Progenitor cell of endocrine pancreas (in vitro differentiated cells): ENCODE measurements at places on chromosomes 7 and 10.

DNA sequence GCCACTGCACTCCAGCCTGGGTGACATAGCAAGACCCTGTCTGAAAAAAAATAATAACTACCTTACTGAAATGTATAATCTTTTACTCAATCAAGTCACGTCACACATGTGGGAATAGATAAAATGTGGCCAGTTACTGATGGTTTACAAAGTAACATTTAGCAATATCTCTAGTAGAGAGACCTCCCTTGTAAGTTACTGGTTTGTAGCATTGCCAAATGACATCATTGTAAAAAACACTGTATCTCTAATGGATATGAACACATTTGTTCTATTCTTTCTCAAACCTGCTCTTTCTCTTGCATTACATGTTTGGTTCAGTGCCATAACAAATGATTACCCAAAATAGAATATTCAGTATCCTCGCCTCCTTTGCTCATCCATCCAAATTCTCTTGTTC, 18.8 kb downstream of the TET1 start:
- no peak for DNase-seq

DNA sequence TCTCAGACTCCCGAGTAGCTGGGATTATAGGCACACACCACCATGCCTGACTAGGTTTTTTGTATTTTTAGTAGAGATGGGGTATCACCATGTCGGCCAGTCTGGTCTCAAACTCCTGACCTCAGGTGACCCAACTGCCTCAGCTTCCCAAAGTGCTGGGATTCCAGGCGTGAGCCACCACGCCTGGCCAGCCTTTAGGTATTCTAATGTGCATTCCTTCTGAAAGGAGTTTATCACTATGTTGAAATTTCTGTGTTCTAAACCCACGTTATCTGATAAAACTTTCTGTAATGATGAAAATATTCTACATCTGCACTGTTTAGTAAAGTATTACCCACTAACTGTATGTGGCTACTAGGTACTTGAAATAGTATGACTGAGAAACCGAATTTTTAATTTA, 110.6 kb upstream of the IMMP2L start:
- no peak for DNase-seq

- DNase-seq = no peak
These were observed 3.5 kb downstream of the DMTF1 start for GRCh38 chr7:87155788-87156187.

DNA sequence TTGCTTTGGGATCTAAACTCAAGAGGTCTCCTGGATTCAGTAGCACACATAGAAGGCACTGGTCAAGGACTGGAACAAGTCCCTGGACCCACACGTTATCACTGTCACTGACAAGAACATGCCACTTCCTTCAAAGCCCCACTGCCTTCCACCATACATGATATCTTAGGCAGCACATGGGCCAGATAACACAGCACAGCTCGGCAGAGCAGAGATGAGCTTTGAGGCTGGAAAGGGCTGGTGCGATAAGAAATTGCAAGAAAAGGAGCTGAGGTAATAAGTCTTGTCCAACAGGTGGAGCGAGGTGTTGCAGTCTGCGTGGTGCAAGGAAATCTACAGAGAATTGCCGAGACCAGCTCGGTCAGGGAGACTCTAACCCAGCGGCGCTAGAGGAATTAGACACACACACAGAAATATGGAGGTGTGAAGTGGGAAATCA, 139.8 kb upstream of the CDK13 start:
- no peak for DNase-seq

DNA sequence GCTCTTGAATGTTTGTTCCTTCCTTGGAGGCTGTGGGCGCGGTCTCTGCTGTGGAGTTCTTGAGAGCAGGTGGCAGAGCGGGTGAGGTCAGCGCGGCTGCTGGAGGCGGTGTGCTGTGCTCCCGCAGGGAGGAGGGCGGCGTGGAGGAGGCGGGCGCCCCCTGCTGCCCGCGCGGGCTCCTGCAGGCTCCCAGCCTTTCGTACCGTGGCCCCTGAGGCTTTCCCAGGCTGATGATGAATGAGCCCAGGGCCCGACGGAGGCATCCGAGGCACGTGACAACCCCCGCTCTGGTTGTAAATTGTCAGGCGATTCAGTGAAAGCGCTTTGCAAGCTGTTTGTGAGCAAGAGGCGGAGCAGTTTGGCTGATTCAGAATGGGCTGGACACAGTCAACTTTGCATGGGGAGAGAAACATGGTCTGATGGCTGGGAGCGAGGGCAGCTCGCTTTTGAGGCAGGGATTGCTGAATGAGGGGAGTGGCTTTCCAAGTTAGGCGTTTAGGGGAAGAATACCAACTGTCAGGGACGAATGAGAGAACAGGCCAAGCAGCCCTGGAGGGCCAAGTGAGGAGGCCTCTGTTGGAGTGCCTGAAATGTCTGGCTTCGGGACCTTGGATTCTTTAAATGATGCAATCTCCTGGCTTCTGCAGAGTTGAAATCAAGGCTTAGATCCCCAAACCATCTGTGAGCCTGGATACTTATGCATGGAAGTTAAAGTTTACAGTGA, 46.6 kb downstream of the CDHR3 start:
- peak; percentile 86 for DNase-seq
